HL-60 (cell line): ENCODE measurements at places on chromosomes 1 and 21.
A peak's percentile ranks its signal among the peaks of the same experiment; 100 is the strongest.

GRCh38 chr1:19057784-19058475 lies 101.5 kb upstream of the IFFO2 start:
- no peak for DNase-seq

DNA sequence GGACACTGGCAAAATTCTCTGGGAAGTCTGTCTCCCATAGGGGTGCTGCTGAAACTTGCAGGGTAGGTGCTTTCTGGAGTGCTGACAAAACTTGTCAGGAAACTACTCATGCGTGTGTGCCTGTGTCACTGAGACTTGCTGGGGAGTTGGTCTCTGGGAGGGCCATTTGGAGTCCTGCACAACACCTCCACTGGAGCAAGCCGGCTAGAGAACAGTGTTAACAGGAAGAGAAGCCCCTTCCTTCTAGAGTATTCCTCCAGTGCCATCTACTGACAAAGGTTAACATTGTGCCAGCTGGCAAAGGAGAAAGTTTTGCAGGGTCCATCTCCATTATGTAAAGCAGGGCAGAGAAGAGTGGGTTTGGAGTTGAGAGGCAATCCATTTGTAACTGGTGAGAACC lies 30.0 kb downstream of the ZMYM4 start:
- DNase-seq = no peak

GRCh38 chr1:153752571-153753195 lies 22.5 kb upstream of the SLC27A3 start:
- DNase-seq = no peak

DNA sequence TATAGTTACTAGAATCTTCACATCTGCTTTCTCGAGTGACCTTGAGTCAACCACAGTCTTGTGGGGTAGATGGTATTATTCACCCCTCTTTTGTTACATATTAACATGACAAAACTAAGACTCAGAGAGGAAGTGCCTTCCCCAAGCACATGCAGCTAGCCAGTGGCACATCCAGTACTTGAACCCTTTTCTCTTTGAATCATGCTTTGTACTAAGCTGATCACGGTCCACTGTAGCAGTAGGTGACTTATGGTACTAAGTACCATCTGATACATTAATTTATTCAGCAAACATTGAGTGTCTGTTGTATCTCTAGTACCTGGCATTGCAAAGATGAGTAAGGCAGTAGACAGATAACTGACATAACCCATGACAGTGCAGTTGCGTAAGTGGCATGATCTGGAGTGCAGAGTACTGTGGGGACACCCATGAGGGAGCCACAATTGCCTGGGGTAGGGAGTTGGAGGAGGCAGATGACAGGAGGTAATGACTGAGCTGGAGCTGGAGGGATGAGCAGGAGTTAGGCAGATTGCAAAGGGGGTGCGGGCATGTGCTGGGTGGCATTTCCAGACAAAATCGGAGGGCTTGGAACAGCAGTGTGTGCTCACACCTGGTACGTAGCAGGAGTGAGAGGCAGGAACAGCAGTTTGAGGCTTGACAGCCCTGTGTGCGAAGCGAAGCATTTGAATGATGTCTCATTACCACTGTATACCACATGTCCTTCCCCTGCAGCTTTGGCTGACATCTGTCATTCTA lies 29.8 kb downstream of the UCK2 start:
- DNase-seq = peak; percentile 91

DNA sequence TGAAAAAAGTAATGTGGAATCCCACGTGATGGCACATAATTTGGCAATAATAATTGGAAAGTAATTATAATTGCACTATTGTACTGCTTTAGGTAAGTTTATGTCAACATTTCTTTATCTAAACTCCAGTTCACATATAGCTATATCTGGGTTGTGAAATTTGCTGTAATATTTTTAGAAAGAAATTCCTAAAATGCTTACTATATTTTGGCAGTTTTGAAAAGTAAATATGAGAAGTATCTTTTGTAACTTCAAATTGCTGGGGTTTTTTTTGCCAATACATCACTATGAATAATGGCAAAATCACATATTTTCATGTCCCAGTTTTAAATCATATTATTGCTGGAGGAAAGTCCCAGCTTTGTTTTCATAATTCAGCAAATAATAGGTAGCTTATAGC lies 197.5 kb downstream of the PDE4B start:
- no peak for DNase-seq

DNA sequence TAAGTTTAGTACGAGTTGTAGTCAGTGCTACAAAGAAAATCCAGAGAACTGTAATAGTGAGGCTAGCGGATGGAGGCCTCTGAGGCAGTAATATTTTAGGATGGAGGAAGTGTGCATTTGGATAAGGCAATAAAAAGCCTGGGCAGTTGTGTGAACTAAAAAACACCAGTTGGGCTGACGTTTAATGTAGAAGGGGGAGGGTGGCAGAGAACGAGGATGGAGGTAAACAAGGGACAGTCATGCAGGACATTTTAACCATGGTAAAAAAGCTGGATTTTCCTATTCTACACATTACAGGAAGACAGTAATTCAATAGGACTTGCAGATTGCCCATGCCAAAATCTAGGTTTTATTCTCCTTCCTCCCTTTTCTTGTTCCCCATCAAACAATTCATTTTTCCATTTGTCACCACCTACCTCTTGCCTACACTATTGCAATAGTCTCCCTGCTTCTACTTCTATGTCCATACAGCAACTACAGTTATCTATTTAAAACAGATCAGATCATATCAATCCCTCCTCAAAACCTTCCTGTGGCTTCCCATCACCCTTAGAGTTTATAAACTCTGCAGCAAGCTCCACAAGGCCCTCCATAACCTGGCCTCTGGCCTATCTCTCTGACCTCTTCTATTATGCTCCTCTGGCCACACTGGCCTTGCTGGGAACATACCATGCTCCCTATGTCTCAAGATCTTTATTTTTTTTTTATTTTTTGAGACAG lies 27.7 kb downstream of the ERO1B start:
- DNase-seq = no peak

- no peak for DNase-seq
Observed at GRCh38 chr1:206487970-206488369, 17.7 kb downstream of the IKBKE start.

DNA sequence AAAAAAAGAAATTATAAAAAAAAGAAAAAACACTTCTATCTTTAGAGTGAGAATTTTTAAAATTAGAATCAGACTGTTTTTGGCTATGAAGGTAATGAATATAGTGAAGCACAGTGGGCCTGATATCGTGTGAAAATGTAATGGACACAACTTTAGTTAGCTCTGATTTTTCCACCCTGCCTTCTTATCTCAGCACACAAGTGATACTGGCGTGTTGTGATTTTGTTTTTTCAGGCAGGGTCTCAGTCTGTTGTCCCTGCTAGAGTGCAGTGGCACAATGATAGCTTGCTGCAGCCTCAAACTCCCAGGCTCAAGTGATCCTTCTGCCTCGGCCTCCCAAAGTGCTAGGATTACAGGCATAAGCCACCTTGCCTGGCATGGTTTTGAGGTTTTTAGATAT lies 22.3 kb downstream of the MACF1 start:
- DNase-seq = no peak

- DNase-seq = no peak
Observed at GRCh38 chr1:65195495-65196417, 47.8 kb downstream of the AK4 start.

- DNase-seq = no peak
Observed at GRCh38 chr1:79708646-79709265, 702.2 kb upstream of the ADGRL4 start.

GRCh38 chr1:113659035-113659434 lies 100.3 kb downstream of the PHTF1 start:
- DNase-seq = no peak

- DNase-seq = no peak
Observed at GRCh38 chr1:201653233-201653632, 114.3 kb downstream of the NAV1 start.

GRCh38 chr1:194155962-194156361 lies 969.5 kb upstream of the B3GALT2 start:
- DNase-seq = no peak

- no peak for DNase-seq
Observed at GRCh38 chr1:21149855-21150432, 26.8 kb downstream of the EIF4G3 start.

DNA sequence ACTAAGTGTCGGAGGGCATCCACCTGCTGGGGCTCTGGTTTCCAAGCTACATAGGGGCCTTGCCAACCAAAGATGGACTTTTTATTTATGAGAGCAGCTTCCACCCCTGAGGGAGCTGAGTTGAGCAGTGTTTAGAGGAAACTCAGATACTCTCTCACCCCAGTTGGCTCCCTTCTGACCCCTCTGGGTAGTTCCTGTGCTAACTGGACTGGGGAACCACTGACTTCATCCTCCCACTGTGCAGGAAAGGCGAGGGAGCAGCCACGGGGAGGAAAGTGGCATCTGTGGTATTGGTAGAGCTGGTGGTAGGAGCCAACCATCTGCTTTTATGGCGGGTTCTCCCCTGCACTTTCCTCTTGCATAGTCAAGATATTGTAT lies 70.4 kb downstream of the MPZL1 start:
- DNase-seq = peak; percentile 25

DNA sequence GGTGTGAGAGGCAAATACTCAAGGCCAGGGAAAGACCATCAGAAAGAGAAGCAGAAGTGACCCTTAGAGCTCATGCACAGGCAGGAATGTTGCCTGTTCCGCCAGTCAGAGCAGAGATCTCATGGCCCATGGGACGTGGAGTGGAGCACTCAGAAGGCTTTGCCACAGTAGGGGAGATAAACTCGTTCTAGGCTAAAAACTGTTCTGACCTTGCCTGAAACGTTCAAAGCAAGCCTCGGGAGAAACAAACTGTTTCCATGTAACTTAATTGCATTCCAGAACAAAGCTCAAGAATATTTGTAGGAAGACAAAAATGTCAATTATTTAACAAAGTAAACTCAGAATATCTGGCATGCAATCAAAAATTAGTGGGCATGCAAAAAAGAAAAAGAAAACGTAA lies 20.7 kb upstream of the SLC19A1 start:
- no peak for DNase-seq
